ENCODE measurements at places on chromosomes 4 and X.

GRCh38 chrX:68918202-68918601, 89.4 kb downstream of the EFNB1 start:
- no peak for DNase-seq

- no peak for DNase-seq
Measured at GRCh38 chr4:143294310-143294709, 42.4 kb upstream of the GAB1 start.

DNA sequence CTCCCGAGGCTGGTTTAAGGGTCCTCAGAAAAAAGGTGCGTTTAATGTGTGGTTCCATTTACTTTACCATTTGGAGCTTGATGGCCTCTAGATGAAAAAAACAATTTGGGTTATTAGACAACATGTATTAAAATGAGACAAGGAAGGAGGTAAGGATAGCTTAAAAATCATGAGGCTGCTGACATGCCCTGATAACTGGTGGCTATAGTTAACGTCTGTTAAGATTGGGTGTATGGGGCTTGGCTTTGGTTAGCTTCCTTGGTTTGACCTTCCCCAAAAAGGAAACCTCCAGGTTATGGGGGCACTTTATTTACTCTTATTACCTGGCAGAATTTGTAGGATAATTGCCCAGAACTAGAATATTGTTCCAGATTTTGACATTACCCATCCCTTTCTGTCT, 51.5 kb downstream of the HMGB2 start:
- DNase-seq: no peak

DNA sequence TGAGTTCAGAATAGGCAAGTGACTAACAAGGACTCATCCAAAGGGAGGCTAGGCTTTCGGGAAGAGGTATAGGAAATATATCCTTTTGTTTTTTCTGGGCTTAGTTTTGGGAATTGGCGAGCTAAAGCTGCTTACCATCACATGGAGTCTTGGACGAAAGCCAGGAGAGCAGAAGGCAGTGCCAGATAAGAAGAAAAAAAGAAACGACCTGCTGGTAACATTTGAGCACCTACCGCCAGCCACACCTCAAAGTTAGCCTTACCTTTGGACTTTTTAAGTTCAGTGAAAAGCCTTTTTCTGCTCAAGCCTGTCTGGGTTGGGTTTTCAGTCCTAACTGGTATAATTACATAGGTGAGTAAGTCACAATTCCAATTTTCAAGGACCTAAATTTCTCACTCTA, 85.1 kb upstream of the LCORL start:
- DNase-seq: no peak

GRCh38 chrX:16664074-16664473, 14.1 kb downstream of the S100G start:
- no peak for DNase-seq

- no peak for DNase-seq
Measured at GRCh38 chr4:124694946-124695598, 17.5 kb downstream of the ANKRD50 start.

DNA sequence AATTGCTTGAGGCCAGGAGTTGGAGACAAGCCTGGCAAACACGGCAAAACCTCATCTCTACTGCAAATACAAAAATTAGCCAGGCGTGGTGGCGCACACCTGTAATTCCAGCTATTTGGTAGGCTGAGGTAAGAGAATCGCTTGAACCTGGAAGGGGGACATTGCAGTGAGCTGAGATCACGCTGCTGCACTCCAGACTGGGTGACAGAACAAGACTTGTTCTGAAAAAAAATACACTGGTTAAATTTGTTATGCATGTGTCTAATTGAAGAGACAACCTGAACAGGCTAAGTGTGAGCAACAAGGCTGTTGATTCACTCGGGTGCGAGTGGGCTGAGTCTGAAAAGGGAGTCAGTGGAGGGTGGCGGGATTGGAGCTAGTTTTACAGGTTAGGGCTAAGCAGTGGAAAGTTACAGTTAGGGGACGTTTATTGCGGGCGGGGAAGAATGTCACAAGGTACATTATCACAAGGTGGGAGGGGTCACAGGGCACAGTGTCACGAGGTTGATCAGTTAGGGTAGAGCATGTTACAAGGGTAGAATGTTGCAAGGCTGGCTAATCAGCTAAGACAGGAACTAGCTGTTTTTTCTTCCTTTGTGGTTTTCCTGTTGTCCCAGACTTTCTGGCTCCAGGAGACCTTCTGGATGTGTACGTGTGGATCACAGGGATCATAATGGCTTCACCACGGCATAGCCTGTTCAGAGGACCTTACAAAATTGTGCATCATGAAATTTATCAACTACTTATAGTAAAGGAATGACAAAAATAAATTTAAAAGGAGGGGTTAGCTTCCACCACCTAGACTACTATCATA, 115.8 kb downstream of the NAA11 start:
- DNase-seq: no peak

Data from T follicular helper cell (primary cell).